B cell (primary cell): ENCODE measurements at places on chromosomes 5 and 9. TPM values are rescaled to one million over a fixed set of nuclear protein-coding genes. Genes with fewer than 3 reads are reported as not detected.

DNA sequence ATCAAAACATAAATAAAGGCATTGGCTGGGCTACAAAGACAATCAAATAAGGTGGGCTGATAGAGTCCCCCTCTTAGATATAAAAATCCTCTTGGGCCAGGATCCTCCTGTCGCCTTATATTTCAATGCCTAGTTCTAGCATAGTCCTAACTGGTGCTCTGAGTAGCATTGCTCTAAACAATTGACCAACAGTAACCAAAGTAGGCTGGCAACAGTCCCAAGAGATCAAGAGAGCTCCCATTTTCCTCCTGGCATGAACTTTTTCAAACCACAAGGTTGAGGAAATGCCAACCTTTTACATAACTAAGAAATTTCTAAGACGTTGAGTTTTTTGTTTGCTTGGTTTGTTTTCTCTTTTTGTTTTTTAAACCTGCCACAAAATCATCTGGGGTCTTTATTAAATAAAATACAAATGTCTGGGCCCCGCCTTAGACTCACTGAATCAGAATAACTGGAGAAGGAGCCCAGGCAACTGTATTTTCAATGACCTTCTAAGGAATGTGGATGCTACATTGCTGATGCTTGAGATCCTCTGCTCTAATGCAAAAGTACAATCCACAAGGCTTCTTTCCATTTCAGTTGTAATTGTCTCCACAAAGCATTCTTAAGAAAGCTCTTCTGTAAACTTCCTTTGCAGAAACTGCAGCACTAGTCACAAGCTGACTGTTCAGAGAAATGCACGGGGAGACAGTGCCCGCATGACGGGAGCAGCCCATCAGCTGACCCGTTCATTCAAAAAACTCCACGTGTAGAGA is 2.9 kb downstream of the SLC45A2 start:
- DNase-seq = no peak

GRCh38 chr9:33017283-33018041 is 7.6 kb upstream of the DNAJA1 start:
- DNase-seq = no peak

DNA sequence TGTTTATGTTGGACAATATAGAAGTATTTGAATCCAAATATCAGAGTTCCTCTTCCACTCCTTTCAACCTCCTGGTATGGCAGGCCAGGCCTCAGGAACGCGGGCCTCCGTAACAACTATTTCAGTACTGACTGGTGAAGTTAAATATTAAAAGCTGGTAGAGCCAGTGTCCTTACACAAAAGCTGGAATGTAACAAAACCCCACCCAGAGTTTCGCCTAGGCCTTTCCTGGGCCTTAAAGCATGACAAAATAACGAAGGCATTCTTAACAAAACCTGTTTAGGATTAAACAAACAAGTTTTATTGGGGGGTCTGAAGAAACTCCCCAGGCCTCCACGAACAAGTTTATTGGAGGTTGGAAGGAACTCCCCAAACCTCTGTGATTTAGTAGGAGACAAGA is 61.6 kb upstream of the GNE start:
- DNase-seq = no peak

- DNase-seq = no peak
Observed at GRCh38 chr9:133814586-133815208, 76.5 kb upstream of the SARDH start.

DNA sequence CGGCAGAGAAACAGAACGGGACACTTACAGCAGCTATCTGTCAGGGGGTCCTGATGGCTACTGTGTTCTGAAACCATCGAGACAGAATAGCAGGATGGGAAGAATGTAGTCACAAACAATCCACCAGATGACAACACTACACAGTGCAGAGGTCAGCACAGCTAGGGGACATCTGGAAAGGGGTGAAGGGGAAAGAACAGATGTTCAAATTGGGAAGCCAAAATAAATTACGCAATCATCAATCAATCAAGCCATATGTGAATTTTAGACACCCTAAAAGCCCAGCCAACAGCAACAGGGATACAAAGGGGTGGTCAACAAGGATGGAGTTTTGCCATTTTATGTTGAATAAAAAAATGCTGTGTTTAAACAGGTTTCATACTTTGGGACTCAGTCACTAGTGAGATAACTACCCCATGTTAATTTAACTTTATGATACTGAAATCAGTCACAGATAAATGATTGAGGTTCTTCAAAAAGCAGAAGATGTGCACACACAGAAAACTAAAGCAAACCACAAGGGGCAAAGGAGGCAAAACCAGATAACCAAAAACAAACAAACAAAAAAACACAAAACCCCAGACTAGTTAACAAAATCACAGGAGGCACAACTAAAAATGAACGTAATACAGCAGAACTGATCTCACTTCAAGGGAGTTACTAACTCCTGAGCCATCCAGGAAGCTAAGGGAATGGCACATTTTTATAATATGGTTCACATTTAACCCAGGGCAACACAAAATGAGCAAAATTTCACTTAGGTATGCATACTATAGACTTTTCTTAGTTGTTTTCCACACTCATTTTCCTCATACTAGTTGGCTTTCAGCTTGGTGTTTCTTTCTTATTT is 65.9 kb downstream of the HABP4 start:
- no peak for DNase-seq

GRCh38 chr5:111779260-111779921 is 22.4 kb upstream of the NREP start:
- DNase-seq = no peak

GRCh38 chr5:119651486-119651885 is 22.1 kb downstream of the FAM170A start:
- DNase-seq = no peak

The SGCD gene
- total RNA-seq = not detected in 2 replicates

The PARP8 gene
- total RNA-seq = 82.3 and 83.6 TPM in 2 replicates

The FAT2 gene
- not detected in 2 replicates for total RNA-seq

The LCN2 gene
- not detected in 2 replicates for total RNA-seq

The PCDHGC4 gene
- total RNA-seq = 0.42 and 0.75 TPM in 2 replicates

The CD14 gene
- total RNA-seq = 0.97 and 1.8 TPM in 2 replicates
